Stimulated activated CD4-positive, alpha-beta T cell treated with anti-CD3 and anti-CD28 coated beads, Interleukin-4, amount 100 ng/mL, for 1 hour (primary cell): ENCODE measurements at places on chromosomes 5 and 9.

- DNase-seq, result no peak
Measured at GRCh38 chr5:1836891-1837880, 36.0 kb downstream of the NDUFS6 start.

DNA sequence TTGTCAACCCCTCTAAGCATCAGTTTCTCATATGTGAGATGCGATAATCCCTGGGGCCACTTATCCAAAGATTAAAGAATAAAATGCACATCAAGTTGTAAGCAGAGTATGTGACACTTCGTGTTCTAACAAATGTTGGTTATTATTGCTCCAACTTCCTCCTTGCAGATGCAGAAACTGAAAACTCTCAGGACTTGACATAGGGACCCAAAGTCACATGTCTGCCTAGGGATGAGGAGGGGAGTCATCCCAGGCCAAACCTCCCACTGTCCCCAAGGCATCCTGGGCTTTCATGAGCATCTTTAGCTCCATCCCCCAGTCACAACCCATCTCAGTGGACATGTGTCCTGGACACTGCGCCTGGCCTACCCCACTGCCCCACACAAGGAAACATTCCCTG lies 27.5 kb upstream of the SYK start:
- DNase-seq, result no peak

DNA sequence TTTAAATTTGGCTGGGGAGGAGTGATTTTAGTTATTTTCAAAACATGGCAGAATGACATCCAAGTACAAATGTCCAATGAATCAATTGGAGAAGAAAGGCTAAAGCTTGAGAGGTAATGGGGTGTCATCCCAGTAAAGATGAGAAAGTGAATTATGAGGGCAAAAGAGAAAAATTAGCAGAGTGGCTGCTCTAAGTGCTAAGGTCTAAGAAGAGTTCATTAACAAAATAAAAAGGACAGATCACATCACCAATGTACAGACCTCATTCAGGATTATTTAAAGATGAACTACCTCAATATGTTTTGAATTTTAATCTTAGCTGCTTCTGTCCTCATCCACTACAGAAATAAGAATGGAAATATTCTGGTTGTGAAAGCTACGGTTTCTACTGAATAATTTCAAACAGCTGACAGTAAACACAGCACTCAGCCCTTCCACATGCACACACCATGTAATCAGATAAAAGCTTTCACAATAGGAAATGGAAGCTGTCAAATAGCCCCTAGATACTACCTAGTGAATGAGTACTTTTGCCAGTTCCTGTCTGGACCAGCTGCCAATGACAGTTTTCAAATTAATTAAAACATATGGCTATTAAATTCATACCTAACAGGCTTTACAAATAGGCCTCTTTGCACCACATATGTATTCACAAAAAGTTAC lies 171.5 kb downstream of the SSBP2 start:
- no peak for DNase-seq

DNA sequence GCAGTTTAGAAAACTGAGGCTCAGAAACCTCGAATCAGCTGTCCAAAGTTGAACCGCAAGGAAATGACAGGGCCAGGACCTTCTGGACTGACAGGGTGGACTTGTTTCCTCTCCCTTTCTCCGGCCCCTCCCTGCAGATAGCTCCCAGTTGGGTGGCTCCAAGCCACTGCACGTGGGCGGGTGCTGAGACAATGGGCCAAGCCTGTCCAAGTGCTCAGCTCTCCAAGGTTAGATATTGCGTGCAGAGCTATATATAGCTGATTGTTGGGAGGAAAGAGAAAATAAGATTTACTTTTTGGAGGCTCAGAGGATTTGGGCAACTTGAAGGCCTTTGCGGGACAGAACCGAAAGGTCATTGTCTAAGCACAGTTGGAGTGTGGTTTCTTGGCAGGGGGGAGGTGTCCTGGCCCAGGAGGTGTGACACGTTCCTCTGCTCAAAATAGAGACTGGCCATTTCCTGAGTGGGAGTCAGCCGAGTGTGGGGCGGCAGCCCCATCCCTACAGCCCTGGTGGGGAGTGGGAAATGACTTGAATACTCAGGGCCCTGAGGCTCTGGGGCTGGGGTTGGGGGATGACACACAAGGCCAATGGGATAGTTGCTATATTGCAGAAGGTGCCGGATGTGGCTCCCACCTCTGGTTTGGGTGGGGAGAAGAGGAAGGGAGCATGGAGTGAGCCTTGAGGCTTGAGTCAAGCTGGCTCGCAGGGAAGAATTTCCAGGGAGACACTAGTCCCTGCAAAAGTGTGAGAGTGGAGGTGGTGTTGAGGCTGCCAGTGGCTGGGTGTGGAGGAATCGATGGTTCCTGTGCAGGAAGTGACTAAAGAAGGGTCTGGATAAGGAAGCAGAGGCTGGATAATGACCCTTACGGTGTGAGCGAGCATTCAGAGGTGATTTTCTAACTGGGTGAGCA lies 44.4 kb upstream of the SMAD5 start:
- no peak for DNase-seq

GRCh38 chr5:1873243-1873959 lies 9.3 kb downstream of the IRX4 start:
- DNase-seq, result no peak

GRCh38 chr5:112720576-112720975 lies 17.1 kb upstream of the APC start:
- no peak for DNase-seq

DNA sequence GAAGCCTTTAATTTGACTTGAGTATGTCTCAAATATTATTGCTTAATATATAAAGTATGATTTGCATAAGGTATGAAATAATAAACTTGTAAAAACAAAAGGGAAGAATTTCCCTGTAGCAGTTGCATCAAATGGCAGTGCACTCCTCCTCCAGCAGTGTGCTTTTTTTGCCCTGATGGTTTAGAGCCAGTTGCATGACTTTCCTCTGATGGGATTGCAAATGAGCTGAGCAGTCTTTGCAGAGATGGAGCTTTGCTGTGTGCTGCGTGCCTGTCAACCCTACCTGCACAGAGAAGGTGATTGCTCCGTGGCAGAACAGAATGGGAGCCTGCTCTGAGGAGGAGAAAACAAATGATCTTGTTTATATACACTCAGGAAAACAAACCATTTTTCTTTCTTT lies 22.7 kb upstream of the CATSPER3 start:
- no peak for DNase-seq

DNA sequence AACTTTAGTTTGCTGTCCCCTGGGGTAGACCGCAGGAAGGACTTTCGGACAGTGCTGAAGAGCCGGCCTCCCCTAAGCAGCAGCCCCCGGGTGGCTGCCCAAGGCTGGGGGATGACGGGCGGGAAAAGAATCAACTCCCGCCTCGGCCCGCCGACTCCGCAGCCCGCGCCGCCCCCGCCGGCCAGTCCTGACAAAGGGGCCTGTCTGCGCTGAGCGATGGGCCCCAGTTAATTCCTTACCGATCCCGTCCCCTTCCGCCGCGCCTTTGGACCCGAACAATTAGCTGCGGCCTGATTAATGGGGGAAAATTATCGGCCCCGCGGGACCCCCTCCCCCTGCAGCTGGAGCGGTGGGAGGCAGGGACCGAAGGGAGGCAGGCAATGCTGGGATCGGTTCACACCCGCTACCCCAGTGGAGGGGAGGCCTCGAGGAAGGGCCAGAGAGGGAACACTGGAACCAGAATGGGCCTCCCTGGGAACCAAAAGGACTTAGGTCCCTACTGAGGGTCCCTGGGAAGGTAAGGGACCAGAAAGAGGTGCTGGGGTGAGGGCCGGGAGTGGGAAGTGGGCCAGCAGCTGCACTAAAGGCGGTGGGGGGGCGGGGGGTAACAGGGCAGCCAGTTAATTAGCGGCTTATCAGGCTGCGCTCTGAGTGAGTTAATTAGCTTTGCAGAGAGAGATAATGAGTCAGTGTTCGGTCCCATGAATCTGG lies 4.2 kb downstream of the ARID3C start:
- no peak for DNase-seq

- no peak for DNase-seq
Measured at GRCh38 chr5:80620211-80620610, 34.2 kb upstream of the MSH3 start.

- DNase-seq, result no peak
Measured at GRCh38 chr5:68757626-68758212, 336.1 kb upstream of the SLC30A5 start.

- no peak for DNase-seq
Measured at GRCh38 chr5:172425402-172425801, 28.9 kb downstream of the SH3PXD2B start.

DNA sequence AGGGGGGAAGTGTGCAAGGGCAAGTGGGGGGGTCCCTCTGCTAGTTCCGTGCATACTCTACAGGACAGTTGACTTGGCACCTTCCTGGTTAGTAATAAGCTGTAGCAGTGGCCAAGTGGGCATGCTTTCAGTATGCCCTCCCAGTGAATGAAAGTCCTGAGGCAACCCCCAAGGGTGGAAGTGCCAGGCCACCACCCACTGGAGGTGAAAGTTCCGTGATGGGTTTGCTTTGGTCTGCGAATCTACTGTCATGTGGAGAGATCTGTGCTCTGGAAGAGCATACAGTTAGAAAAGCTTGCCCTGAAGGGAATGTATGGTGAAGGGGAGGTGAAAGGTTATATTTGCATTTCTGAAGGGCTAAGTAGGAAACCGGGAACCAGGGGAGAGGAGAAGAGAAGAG lies 10.3 kb downstream of the FXN start:
- DNase-seq, result no peak

DNA sequence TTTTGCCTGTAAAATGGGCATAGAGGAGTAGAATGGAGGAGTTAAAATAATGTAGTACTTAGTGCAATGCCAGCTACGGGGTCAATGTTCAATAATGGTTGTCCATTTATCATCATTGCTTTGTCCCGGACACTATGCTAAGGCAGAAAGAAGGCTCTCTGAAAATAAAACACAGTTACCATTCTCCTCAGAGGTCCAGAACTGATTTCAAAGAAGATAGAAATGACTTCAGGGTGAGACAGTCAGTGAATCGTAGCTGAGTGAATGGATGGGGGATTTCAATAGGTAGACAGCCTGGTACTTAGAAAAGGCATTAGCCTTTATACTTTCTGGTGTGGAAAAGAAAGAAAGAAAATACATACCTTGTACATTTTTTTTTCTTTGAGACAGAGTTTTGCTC lies 1.2 kb upstream of the AK3 start:
- DNase-seq, result no peak
